ENCODE measurements at places on chromosomes 5 and 9.

DNA sequence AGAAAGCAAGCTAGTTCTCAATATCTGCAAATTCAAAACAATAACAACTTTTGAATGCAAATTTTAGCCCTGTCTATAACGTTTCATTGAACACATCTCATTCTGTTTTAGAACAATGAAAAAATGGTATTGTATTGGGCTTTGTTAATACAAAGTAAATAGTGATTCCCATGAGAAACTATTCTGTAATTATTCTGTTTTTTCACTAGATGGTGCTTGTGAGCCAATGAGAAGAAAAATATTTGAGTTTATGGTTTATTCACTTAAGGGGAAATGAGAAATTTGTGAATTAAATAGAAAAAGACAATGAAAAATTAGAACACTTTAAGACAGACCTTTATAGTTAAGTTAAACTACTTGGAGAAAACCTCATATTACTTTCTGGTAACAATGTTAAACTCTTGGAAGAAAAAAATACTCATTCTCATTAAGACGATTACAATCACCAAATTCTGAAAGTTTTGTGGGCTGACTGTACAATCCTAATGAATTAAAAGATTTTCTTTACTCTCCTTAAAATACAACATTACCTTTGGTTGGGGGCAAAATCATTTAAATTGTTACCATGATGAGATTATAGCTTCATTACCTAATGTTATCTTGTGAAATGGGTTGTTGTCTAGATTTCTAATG is 127.0 kb downstream of the NNT start:
- no peak for DNase-seq

DNA sequence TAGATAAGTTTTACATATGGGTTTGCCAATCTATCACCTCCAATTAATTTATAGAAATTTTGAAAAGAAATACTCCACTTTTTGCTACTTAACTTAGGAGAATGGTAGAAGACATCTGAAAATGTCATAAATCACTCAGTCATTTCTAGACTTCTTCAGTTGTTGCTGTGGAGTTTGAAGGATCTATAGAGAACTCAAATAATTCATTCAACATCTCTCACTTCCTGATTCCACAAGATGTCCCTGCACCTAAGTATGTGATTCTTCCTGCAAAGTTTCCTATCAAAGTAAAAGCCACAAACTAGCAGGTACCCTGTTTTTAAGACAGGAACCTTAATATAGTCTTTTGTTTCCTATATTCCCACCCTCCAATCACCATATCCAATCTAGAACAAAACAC is 297.1 kb upstream of the ATP10B start:
- DNase-seq, result no peak

GRCh38 chr5:139063664-139064054 is 134.5 kb downstream of the SIL1 start:
- DNase-seq, result no peak

DNA sequence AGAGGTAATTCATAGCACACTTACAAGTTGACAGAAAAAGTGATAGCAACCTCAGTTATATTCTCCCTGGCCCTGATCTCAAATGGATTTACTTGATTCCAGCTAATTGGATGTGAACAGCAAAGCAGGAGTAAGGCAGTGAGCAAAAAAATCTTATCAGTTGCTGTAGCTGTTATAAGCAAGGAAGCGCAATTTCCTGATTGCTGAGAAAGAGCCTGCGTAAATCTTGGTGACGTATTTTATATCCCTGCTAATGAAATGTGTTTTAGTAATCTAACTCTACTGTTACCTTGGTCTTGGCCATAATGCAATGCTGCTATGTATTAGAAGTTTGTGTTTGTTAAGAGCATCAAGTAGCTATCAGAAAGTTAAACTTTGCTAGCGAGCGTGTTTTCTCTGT is 661.2 kb upstream of the SEMA6A start:
- DNase-seq, result no peak

- DNase-seq, result no peak
These were observed 1983.0 kb upstream of the C9orf72 start for GRCh38 chr9:29556317-29556716.

DNA sequence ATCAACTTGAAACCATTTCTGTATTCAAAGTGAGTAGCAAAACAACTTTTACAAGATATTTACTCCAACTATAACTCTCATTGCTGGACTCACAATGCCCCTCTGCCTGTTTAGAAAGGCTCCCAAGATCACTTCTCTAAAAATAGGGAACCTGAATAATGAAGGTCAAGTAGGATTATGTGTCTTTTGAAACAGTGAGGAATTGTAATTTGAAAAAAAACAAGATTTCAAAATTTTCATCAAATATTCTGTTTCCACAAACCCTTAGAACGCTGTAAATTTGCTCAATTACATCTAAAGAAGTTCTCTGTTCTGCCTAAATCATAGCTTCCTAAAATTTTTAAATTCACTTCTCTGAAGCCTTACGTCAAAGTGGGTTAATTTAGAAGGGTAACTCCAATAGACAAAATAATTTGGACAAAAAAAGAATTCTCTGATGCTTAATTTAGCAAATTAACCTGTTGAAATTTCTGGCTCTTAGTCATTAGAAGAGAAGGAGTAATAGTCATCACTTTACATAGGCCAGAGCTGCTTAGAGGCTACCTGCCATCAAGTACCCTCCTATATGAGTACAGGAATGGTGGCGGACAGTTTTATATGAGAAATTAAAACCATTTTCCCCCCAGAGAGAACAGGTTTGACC is 4.0 kb downstream of the ELL2 start:
- DNase-seq, result no peak

GRCh38 chr5:128212191-128212806 is 128.7 kb downstream of the SLC12A2 start:
- DNase-seq, result no peak

GRCh38 chr5:111142932-111143331 is 50.8 kb downstream of the WDR36 start:
- no peak for DNase-seq

GRCh38 chr5:14420101-14420811 is 161.3 kb upstream of the OTULINL start:
- DNase-seq, result no peak

- no peak for DNase-seq
These were observed 93.8 kb downstream of the FEM1C start for GRCh38 chr5:115450741-115451140.

GRCh38 chr9:37382161-37382981 is 40.1 kb upstream of the GRHPR start:
- DNase-seq, result no peak

- DNase-seq, result no peak
These were observed 26.0 kb upstream of the MAST4 start for GRCh38 chr5:66570201-66570600.

DNA sequence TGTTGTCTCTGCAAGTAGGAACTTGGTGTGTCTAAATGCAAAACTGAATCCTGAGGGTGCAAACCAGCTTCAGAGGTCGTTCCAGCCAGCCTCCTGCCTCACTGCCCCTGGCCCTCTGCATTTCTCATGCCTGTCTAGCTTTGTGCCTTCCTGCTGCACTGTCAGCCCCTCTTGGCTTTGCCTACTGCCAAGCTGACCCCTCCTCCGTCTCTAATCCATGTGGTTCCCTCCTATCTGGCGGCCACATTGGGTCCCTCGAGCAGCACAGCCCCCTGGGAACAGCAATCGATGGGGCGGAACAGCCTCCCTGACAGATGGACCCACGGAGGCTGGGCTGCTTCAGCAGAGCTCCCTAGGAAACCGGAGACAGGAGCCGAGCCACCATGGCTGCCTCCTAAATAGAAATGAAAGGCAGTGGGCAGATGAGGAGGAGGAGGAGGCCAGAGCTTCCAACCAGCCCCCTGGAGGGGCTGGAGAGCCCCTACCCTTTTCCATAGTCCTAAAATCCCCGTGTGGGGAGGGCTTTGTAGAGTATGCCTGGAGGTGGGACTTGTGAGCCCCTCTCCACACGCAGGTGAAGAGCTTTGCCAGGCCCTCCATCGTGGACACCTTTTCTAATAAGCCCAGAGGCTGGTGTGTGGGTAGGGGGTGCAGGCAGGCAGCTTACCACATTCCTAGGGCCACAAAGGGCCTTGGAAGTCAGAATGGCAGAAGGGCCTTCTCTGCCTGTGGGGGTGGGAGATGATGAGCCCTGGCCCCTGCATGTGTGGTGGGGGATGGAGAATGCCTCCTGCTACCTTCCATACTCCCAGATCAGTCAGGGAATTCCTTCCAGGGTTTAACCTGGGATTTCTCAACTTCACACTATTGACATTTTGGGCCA is 9.2 kb upstream of the CXXC5 start:
- DNase-seq, result no peak

DNA sequence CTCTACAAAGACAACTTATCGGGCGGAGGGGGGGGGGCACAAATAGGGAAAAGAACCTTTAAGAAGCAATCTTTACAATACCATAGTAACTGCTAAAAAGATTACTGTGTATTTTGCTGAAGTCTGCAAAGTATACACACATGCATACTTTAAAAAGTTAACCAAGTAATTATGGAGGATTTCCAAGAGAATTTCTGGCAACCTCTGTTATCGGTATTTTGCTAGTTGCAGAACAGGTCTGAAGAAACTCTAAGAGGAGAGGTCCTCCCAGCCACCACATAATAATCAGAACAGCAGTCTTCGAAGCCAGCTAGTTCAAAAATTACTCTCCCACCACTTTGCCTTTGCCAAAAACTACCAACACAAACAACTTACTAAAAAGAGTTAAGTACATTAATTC is 56.1 kb downstream of the UBAP2 start:
- no peak for DNase-seq

DNA sequence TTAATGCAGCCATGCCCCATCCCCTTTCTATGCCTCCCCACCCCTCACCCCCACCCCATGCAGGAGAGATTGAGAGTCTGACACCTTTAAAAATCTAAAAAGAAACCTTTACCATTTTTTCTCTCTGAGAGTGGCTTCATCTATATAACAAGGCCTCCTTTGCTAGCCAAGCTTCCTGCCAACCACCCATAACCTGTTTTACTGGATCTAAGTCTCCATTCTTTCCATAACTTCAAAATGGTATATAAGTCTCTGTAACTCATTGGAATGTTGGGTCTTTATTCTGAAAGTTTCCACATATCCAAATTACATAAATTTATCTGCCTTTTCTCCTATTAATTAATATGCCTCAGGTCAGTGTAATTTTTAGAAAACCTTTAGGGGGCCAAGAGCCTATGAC is 1174.0 kb downstream of the MAT2B start:
- no peak for DNase-seq

GRCh38 chr9:100619194-100619593 is 41.3 kb downstream of the CAVIN4 start:
- no peak for DNase-seq

GRCh38 chr9:1129382-1129781 is 79.2 kb downstream of the DMRT2 start:
- DNase-seq, result no peak

- DNase-seq, result no peak
These were observed 8.3 kb downstream of the LPCAT1 start for GRCh38 chr5:1515311-1515920.

- peak; percentile 13 for DNase-seq
These were observed 98.4 kb upstream of the GDNF start for GRCh38 chr5:37938076-37938852.

GRCh38 chr5:5306696-5307095 is 115.8 kb upstream of the ICE1 start:
- DNase-seq, result no peak

DNA sequence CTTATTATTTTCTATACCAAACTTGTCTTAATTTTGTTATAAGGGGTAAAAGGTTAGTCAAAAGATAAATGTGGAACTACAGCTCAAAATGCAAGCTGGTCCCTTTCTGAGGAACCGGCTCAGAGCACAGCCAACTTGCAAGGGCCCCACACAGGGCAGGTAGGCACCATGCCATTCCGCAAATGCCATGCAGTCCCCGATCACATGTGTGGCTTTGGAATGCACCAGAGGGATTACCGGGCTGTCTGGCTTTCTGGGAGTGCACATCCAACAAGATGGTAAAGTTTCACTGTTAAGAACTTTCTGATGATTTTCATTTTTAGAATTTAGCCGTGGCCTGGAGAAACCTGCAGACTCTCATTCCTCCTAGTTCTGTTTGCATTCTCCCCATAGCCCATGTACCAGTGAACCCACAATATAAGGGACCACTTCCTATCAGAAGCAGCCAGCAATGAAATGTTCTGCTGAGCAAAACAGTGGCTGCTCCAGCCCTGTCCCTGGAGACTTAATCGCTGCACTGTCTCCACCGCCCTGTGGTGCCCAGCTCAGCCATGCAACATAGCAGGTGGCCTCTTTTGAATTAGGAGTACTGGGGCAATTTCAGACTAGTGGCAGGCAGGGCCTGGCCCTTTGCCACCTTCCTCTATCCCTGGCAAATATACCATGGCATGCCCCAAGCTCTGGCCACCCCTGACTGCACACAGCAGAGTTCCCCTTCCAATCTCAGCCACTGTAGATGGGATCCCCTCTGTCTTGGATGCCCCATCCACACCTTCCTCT is 11.4 kb downstream of the SHB start:
- no peak for DNase-seq

DNA sequence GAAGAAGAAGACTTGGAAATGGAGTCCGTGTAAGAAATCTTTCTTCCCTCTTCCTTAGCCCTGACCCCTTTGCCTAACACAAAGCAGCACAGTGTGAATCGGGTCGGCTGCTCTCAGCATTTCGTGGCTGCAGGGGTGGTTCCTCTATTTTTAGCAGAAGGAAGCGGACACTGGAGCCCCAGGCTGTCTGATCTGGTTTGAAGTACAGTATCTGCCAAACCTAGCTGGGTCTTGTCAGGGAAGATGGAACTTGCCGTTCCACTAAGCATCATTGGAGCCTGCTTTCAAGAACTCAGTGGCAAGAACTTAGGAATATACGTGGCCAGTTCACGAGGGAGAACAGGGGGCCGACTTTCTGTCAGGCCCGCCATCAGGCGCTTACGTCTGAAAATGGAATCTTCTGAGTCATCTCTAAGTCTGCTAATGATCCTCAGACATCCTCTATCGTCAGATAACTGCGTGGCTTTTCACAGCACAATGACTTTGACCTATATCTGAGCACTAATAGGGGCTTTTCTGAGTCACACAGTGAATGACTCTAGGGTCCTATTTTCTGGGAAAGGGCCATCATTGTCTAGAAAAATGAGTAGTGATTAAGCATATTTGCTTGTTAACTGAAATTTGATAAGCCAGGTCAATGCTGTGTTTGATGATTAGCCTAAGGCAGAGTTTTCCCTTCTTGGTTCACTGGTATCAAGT is 43.3 kb upstream of the NCS1 start:
- no peak for DNase-seq

DNA sequence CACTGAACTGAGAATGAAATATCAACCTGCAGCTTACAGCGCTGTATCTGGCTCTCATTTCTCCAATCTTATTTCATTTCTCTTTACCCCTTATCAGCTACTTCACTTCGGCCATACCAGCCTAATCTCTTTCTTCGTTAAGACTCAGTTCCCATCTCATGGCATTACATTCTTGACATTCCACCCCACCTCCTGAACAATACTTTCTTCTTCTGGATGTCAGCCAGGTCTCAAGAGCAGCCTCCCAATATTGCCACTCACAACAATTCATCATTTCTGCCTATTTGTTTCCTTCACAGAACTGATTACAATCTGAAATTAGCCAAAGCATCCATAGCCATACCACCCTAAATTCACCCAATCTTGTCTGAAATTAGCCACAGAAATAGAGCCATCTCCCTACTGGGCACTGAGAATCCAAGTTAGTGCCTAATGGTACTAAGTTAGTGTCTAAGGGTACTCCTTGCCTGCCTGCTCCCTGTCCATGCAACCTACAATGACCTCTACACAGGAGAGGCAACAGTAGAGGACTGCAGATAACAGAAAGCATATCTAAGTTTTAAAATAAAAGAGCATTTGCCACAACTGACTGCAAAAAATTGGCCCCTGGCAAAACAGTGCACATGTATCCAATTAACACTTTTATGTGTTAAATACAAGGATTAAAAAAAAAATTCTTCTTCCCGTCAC is 35.2 kb downstream of the SETX start:
- no peak for DNase-seq

Data from NCI-H510A (cell line).